ENCODE measurements at places on chromosomes 12 and 14.

GRCh38 chr12:79023784-79024183 lies 159.2 kb downstream of the SYT1 start:
- no peak for DNase-seq

GRCh38 chr14:22553445-22553844 lies 35.6 kb downstream of the DAD1 start:
- DNase-seq, result no peak

- no peak for DNase-seq
Measured at GRCh38 chr12:52964556-52965336, 15.8 kb downstream of the KRT18 start.

- no peak for DNase-seq
Measured at GRCh38 chr12:66688846-66689439, 10.1 kb upstream of the GRIP1 start.

- no peak for DNase-seq
Measured at GRCh38 chr12:85484387-85484786, 204.4 kb downstream of the ALX1 start.
